NCI-H1105 (cell line): ENCODE measurements at places on chromosomes 2 and 18.

GRCh38 chr2:136032192-136032591, 46.8 kb upstream of the DARS1 start:
- no peak for DNase-seq

DNA sequence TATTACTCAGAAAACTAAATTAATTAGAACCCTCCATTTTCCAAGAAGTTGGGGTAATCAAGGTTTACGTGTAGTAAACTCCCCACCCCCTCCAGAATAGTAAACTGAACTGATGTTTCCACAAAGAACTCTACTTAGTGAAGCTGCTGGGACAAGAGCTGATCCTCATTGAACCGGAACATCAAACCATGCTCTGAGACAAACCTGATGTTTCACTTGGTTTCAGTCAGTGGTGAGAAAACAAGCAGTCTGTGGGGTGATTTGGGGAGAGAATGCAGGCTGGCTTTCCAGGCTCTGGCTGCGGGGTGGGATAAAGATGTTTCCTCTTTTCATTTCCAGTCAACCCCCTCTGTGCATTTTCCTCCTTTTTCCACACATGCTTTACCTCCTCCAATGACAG, 38.2 kb downstream of the CELF4 start:
- no peak for DNase-seq

GRCh38 chr2:134433979-134434378, 180.1 kb downstream of the MGAT5 start:
- DNase-seq, result no peak

GRCh38 chr2:50952596-50952995, 79.3 kb downstream of the NRXN1 start:
- no peak for DNase-seq

- DNase-seq, result no peak
Measured at GRCh38 chr2:61179701-61180639, 18.0 kb downstream of the C2orf74 start.

GRCh38 chr2:240960971-240961876, 37.2 kb upstream of the SNED1 start:
- no peak for DNase-seq

GRCh38 chr2:1440581-1440980, 27.3 kb downstream of the TPO start:
- no peak for DNase-seq
